ENCODE measurements at places on chromosomes 5 and 9. TPM values are rescaled to one million over a fixed set of nuclear protein-coding genes. Genes with fewer than 3 reads are reported as not detected.

The CNTNAP3 gene
- not detected for total RNA-seq

The SKP1 gene
- 274 TPM for total RNA-seq

The CDH9 gene
- total RNA-seq = not detected

The FBXL7 gene
- not detected for total RNA-seq

DNA sequence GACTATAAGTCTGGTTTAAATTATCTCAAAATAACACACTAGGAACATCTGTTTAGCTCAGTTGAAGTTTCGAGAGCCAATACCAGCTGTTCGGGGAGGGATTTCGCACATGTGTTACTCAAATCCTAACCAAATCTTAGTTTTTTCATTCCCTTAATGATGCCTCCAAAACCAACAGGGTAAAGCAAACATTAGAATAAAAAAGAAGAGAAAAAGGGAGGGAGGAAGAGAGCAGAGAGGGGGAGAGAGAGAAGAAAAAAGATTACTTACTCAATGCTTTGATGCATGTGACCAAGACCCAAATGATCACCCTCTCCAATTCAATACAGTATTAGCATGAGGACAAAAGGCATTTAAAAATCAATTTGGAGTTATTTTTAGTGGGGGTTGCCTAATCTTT is 86.0 kb upstream of the NR5A1 start:
- H3K27me3 ChIP-seq = no peaks in the 10 kb centered on the region
- no peak for DNase-seq
- no peaks in the 10 kb centered on the region for H3K36me3 ChIP-seq
- no peak overlapping the region for H3K4me3 ChIP-seq

- H3K4me1 ChIP-seq = no peaks in the 10 kb centered on the region
- DNase-seq = no peak
- no peaks in the 10 kb centered on the region for H3K27me3 ChIP-seq
- no peak overlapping the region for H3K4me3 ChIP-seq
- H3K27ac ChIP-seq = no peak overlapping the region
Measured at GRCh38 chr5:127858116-127858784, 155.1 kb downstream of the CCDC192 start.

- DNase-seq = no peak
- H3K4me1 ChIP-seq = no peaks in the 10 kb centered on the region
- H3K27ac ChIP-seq = no peak overlapping the region
- H3K27me3 ChIP-seq = no peaks in the 10 kb centered on the region
- H3K4me3 ChIP-seq = no peak overlapping the region
Measured at GRCh38 chr5:6899221-6899620, 186.0 kb downstream of the TENT4A start.

DNA sequence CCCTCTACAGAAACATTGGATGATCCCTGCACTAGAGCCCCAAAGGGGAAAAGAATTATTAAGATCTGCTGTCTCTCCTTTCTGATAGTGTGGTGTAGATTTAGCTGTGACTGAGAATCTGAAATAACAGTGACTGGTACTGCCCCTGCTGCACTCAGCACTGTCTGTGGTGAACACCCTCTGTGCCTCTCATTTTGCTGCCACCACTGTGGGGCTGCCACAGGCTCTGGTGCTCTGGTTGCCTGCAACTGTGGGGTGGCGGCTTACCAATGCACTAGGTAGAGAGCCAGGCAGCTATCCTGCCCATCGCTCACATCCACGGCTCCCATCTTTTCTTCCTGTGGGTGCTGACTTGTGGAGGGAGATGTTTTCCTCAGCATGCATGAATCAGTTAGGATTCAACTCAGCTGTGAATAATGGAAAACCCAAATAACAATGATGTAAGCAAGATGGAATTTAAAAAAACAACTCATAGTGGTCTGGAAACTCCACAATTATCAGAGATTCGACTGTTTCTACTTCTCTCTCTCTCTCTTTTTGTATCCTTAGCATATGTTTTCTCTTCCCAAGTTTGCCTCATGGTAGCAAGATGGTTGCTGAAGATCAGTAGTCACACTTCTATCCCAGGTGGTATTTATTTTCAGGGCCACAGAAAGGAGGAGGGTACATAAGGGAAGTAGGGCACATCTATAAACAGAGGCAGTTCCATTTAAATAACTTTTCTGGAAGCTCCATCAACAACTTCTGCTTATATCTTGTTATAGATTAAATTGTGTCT is 99.8 kb upstream of the DAP start:
- no peak overlapping the region for H3K27ac ChIP-seq
- no peak overlapping the region for H3K4me3 ChIP-seq
- H3K4me1 ChIP-seq = no peaks in the 10 kb centered on the region
- peaks cover 3% of the 10 kb centered on the region for H3K27me3 ChIP-seq
- no peaks in the 10 kb centered on the region for H3K36me3 ChIP-seq

GRCh38 chr5:96919754-96920197 is 16.1 kb upstream of the LNPEP start:
- peaks cover 16% of the 10 kb centered on the region for H3K4me1 ChIP-seq
- H3K27me3 ChIP-seq = no peaks in the 10 kb centered on the region
- no peak for DNase-seq
- H3K4me3 ChIP-seq = no peak overlapping the region
- no peak overlapping the region for H3K27ac ChIP-seq
- H3K36me3 ChIP-seq = no peaks in the 10 kb centered on the region

- no peaks in the 10 kb centered on the region for H3K4me1 ChIP-seq
- DNase-seq = no peak
- no peaks in the 10 kb centered on the region for H3K36me3 ChIP-seq
- no peak overlapping the region for H3K27ac ChIP-seq
Measured at GRCh38 chr9:86637515-86637914, 283.3 kb upstream of the TUT7 start.

- no peak for DNase-seq
- no peak overlapping the region for H3K4me3 ChIP-seq
- no peaks in the 10 kb centered on the region for H3K4me1 ChIP-seq
- no peak overlapping the region for H3K27ac ChIP-seq
Measured at GRCh38 chr9:90659650-90660364, 17.2 kb upstream of the DIRAS2 start.

DNA sequence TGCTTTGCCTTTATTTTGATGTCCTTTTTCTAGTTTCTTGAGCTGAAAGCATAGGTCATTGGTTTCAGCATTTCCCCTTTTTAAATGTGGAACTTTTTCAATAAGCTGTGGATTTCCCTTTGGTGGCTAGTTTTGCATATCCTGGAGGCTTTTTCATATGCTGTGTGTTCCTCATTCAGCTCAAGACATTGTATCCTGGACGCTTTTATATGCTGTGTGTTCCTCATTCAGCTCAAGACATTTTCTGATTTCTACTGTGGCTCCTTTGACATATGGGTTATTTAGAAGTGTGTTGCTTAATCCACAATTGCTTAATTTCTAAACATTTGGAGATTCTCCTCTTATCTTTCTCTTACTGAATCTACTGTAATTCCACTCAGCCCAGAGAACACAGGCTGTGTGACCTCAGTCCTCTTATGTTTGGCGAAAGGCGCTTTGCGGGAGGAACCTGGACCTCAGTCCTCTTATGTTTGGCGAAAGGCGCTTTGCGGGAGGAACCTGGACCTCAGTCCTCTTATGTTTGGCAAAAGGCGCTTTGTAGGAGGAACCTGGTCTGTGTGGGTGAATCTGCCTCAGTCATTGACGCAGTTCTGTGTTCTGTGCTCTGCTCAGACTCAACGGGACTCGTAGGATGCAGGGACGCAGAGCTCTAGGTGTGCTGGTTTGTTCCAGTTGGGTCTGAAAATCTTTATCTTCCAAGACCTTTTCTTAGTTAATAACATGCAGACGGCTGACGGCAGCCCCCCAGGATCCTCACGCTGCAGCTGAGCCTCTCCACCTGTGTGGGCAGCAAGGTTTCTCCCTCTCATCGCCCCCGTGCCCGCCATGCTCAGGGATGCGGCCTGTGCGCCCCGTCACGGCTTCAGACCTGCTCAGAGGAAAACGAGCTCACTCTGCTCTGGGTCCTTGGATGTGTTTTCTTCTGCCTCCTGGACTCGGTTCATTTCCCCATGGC is 6.0 kb upstream of the SLC9A3 start:
- peaks cover 4% of the 10 kb centered on the region for H3K27me3 ChIP-seq
- DNase-seq = no peak
- H3K27ac ChIP-seq = no peak overlapping the region
- H3K4me3 ChIP-seq = no peak overlapping the region

DNA sequence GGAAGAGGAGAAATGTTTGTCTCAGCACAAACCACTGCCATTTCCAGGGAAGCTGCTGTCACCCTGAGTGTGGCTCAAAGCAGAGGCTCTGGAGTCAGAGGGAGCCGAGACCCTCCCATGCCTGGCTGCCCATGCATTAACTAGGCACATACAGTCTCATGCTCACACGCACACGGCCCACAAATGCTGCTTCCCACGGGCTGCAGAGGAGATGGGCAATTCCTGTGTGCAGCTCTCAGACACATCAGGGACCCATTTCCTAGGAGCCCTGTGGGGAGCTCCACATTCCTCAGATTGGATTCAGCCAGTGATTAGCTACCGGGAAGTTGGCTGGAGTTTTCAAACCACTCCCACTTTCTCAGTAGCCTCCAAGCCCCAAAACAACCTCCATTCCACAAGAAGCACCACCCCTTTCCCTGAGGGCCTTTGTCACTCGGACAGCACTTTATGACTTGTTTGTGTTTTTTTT is 9.1 kb upstream of the PTGES start:
- H3K4me3 ChIP-seq = no peak overlapping the region
- H3K27me3 ChIP-seq = no peaks in the 10 kb centered on the region
- H3K27ac ChIP-seq = no peak overlapping the region
- no peaks in the 10 kb centered on the region for H3K4me1 ChIP-seq

GRCh38 chr9:132519033-132519432 is 63.4 kb upstream of the BARHL1 start:
- H3K27me3 ChIP-seq = no peaks in the 10 kb centered on the region
- H3K4me3 ChIP-seq = no peak overlapping the region
- no peaks in the 10 kb centered on the region for H3K4me1 ChIP-seq
- no peak overlapping the region for H3K27ac ChIP-seq

DNA sequence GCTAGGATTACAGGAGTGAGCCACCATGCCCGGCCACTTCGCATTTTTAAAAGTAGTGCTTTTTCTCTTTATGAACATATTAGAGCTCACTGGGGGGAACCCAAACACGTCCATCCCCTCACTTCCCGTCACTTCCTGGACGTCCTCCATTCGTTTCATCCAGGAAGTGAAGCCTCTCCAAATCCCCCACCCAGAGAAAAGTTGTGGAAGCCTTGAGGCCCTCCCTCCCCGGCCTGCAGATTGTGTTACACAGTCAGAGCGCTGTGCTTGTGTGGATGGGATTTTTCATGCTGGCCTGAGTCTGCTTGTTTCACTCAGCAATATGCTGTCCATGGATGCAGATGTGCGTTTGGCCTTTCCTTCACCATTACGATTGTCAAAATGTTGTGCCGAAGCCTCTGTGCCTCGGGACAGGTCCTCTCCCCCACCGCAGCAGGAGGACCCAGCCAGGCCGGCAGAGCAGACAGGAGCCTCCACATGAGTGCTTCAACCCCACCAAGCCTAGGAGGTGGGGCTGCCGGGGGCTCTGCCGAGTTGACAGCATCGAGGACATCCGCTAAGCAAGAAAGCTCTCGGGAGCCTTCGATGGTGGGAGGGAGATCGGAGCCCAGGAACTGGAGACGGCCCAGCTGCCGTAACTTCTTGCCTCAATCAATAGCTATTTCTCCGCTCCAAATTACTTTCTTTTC is 121.6 kb upstream of the PPP1R26 start:
- no peaks in the 10 kb centered on the region for H3K4me1 ChIP-seq
- no peaks in the 10 kb centered on the region for H3K36me3 ChIP-seq
- H3K27me3 ChIP-seq = no peaks in the 10 kb centered on the region
- no peak overlapping the region for H3K4me3 ChIP-seq
- DNase-seq = no peak
- no peak overlapping the region for H3K27ac ChIP-seq

DNA sequence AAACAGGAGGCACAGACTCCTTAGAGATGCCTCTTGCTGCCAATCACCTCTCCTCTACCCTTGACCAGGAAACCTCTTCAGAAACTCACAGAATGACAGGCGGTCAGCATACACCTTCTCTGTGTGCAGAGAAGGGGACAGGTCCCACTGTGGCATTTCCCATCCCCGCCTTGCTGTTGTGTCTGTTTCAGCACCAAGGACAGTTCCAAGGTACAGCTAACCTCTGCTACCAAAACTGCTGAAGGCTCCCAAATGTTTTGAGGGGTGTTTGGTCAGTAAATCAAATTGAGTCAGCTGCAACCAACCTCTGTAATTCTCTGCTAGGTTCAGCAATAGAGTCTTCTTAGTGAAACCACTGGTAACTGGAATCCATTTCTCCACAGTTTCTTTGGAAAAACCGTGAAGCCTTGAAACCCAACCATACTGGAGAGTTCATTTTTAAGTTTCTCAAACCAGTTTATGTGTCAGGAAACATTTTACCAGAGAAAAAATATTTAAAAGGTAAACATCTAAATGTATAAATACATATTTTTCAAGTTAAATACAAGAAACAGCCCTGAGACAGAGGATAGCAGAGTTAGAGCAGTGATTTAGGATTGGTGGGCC is 122.0 kb downstream of the DRD1 start:
- DNase-seq = peak; percentile 27
- H3K4me1 ChIP-seq = no peaks in the 10 kb centered on the region
- no peak overlapping the region for H3K4me3 ChIP-seq
- H3K27ac ChIP-seq = no peak overlapping the region
- no peaks in the 10 kb centered on the region for H3K36me3 ChIP-seq
- no peaks in the 10 kb centered on the region for H3K27me3 ChIP-seq

DNA sequence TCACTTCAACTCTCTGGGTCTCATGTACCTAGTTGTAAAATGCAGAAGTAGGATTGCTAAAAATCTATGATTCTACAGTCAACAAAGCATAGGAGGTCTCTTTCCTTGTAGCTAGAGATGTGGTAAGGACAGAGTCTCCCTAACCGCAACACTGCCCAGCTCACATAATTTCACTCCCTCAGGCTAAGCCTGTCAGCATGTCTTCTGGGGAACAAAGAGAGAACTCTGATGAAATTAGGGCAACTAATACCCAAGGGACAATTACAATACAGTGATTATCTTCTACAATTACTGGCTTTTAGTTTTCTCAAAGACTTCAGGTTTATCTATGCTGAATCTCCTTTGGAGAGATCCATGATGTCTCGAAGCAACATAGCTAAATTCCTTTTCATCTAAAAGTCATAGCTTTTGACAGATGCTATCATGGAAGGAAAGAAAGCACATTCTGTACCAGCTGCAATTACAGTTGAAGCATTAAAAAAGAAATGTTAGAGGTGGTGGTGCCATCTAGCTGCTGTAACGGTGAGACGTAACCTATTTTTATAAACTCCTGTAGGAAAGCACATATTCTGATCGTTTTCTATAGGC is 141.1 kb upstream of the TARS1 start:
- H3K36me3 ChIP-seq = no peaks in the 10 kb centered on the region
- no peak overlapping the region for H3K4me3 ChIP-seq
- H3K27ac ChIP-seq = no peak overlapping the region
- H3K4me1 ChIP-seq = no peaks in the 10 kb centered on the region

DNA sequence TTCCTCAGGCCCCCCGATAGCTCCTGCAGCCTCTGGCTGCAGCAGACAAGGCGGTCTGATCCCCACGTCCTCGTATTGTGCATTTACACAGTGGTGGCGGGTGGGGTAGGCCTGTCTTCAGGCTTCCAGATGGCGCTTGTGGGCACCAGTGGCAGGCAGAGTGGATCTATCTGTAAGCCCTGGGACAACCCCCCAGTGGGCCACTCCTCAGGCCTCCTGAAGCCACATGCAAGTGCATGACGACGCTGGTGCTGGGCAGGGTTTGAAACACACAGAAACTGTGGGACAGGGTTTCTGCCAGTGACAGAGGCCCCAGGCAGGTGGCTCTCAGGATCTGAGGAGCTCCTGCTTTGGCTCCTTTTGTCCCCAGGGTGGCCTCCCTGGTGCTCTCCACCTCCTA is 42.0 kb downstream of the SLF1 start:
- no peaks in the 10 kb centered on the region for H3K27me3 ChIP-seq
- DNase-seq = no peak
- no peak overlapping the region for H3K4me3 ChIP-seq
- peaks cover 17% of the 10 kb centered on the region for H3K36me3 ChIP-seq
- no peak overlapping the region for H3K27ac ChIP-seq
